Aorta (tissue), 5 donors: ENCODE measurements at places on chromosomes 12 and 14. TPM values are rescaled to one million over a fixed set of nuclear protein-coding genes. Genes with fewer than 3 reads are reported as not detected.

GRCh38 chr12:94970560-94970959, 32.9 kb downstream of the NDUFA12 start:
- H3K4me3 ChIP-seq: no peak overlapping the region
- H3K36me3 ChIP-seq: peaks cover 4% of the 10 kb centered on the region
- H3K4me1 ChIP-seq: no peaks in the 10 kb centered on the region
- no peaks in the 10 kb centered on the region for H3K27me3 ChIP-seq

- no peak overlapping the region for H3K4me3 ChIP-seq
- no peaks in the 10 kb centered on the region for H3K4me1 ChIP-seq
- DNase-seq: no peak
- no peaks in the 10 kb centered on the region for H3K27me3 ChIP-seq
- H3K27ac ChIP-seq: no peak overlapping the region
Measured at GRCh38 chr14:99447739-99448138, 32.9 kb downstream of the SETD3 start.

- no peaks in the 10 kb centered on the region for H3K27me3 ChIP-seq
- no peaks in the 10 kb centered on the region for H3K4me1 ChIP-seq
- DNase-seq: peak; percentile 97
- H3K27ac ChIP-seq: no peak within 1 kb of the TSS
- H3K4me3 ChIP-seq: no peak within 1 kb of the TSS
- no peaks in the 10 kb centered on the region for H3K36me3 ChIP-seq
Measured at GRCh38 chr14:23237772-23238594, at the start of gene RNF212B. TSS of gene RNF212B (plus strand) at chr14:23237936. CDS start at chr14:23240346, 2,410 bp downstream.

DNA sequence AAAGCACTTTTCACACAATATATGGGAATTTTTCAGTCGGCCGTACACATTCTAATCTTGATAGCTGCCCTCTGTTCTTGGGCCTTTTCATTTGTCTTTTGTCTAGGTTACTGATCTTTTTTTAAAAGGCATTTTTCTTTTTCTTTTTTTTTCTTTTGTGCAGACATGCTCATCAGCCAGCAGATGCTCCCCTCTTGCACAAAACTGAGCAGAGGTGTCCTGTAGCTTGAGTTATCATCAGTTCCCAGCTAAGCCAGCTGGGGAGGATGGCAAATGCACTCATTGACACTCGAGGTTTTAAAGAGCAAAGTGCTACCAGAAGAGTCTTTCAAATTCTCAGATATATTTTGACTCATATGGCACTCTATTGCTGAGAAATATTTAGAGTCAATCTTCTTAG, 913.9 kb upstream of the SEL1L start:
- no peak overlapping the region for H3K27ac ChIP-seq
- no peak overlapping the region for H3K4me3 ChIP-seq
- no peaks in the 10 kb centered on the region for H3K36me3 ChIP-seq
- no peaks in the 10 kb centered on the region for H3K4me1 ChIP-seq

- H3K4me1 ChIP-seq: no peaks in the 10 kb centered on the region
- no peak overlapping the region for H3K27ac ChIP-seq
- no peak overlapping the region for H3K4me3 ChIP-seq
- no peaks in the 10 kb centered on the region for H3K27me3 ChIP-seq
Measured at GRCh38 chr12:30936036-30936435, 9.5 kb downstream of the TSPAN11 start.

DNA sequence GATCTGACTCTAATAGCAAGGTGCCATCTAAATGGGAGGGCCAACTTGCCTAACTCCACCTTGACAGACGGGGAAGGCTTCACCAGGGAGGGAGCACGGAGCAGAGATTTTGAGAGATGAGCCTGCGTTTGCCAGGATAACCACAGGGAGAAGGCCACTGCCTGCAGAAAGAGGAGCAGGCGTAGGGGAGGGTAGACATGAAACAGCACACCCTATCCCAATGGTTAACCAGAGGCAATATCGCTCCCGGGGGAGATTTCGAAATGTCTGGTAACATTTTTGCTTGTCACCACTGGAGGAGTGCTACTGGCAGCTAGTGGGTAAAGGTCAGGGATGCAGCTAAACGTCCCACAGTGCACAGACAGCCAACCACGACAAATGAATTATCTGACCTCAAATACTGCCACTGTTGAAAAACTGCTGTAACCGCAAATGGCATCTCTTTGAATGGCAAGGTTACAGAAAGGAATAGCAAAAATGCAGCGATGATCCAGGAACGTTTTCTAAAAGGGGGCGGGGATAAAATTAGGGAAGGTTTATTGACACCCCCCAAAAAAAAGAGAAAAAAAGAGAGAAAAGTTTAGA, 126.0 kb upstream of the ATF7IP start:
- H3K36me3 ChIP-seq: no peaks in the 10 kb centered on the region
- DNase-seq: no peak
- H3K4me3 ChIP-seq: no peak overlapping the region
- no peak overlapping the region for H3K27ac ChIP-seq
- no peaks in the 10 kb centered on the region for H3K4me1 ChIP-seq
- H3K27me3 ChIP-seq: no peaks in the 10 kb centered on the region

GRCh38 chr12:22893878-22894277, 268.9 kb downstream of the ETNK1 start:
- H3K27ac ChIP-seq: no peak overlapping the region
- H3K4me3 ChIP-seq: no peak overlapping the region
- H3K27me3 ChIP-seq: no peaks in the 10 kb centered on the region
- no peaks in the 10 kb centered on the region for H3K4me1 ChIP-seq
- no peaks in the 10 kb centered on the region for H3K36me3 ChIP-seq
- DNase-seq: no peak

DNA sequence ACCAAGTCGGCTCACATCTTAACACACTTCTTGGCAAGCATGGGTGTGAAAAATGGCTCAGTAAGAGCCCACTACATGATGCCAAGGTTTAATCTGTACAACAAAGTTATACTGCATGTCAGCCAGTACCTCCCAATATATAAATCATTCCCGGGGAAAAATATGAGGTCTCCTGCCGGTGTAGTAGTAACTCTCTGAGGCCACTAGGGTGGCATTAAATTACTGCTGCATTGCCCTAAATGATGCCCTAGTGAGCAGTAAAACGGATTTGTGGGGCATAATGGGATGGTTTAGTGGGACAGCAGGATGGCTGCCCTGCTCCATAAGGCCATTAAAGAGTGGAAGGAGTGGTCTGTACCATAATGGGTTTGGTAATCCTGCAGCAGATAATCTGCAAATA, 267.7 kb downstream of the MED13L start:
- no peak for DNase-seq
- H3K36me3 ChIP-seq: peaks cover 7% of the 10 kb centered on the region
- no peak overlapping the region for H3K4me3 ChIP-seq
- no peaks in the 10 kb centered on the region for H3K27me3 ChIP-seq
- H3K4me1 ChIP-seq: no peaks in the 10 kb centered on the region

GRCh38 chr12:95205016-95205624, 12.1 kb downstream of the FGD6 start:
- DNase-seq: no peak
- no peaks in the 10 kb centered on the region for H3K27me3 ChIP-seq
- no peaks in the 10 kb centered on the region for H3K4me1 ChIP-seq
- H3K4me3 ChIP-seq: no peak overlapping the region

GRCh38 chr12:22334410-22335100, at the start of gene ST8SIA1:
TSS of gene ST8SIA1 (minus strand) at chr12:22334707. CDS start at chr12:22334232, 475 bp downstream.
- no peak within 1 kb of the TSS for H3K27ac ChIP-seq
- peak; percentile 53 for DNase-seq
- H3K4me3 ChIP-seq: peak within 1 kb of the TSS; percentile 47
- H3K27me3 ChIP-seq: no peaks in the 10 kb centered on the region

- no peak overlapping the region for H3K27ac ChIP-seq
- no peak for DNase-seq
- H3K36me3 ChIP-seq: no peaks in the 10 kb centered on the region
- no peak overlapping the region for H3K4me3 ChIP-seq
Measured at GRCh38 chr12:114401328-114402083, 4.4 kb downstream of the TBX5 start.

DNA sequence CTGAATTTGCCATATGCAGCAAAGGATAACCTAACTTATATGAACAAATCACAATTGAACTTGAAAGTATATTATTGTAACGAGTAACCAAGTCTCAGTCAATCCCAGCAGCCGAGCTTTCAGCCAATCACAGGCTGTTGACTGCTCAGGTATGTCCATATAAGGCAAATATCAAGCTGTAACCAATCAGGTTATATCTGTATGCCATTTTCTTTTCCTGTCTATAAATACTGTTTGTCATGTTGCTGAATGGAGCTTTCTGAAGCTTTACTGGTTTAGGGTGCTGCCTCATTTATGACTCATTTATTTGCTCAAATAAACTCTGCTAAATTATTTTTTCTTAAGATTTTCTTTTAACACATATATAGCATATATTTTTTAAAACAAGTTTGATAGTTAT, 1059.5 kb downstream of the GALC start:
- H3K4me1 ChIP-seq: no peaks in the 10 kb centered on the region
- no peak overlapping the region for H3K4me3 ChIP-seq
- H3K27me3 ChIP-seq: no peaks in the 10 kb centered on the region
- H3K36me3 ChIP-seq: no peaks in the 10 kb centered on the region

DNA sequence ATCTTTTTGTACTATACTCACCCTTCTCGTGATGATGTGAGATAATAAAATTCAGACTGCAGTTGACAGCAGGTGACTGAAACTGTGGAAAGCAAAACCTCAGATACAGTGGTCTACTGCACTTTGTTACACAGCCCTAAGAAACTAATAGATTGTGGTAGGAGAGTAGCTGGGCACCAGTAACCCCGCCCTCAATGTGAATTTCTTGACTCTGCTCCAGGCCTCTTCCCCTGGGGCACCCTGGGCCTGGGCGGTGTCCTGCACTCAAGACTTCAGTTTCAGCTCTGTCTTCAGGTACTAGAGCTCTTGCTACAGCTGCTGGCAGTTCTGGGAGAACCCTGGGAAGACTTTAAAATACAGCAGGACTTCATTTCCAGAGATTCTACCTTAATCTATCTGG, 197.6 kb upstream of the AVPR1A start:
- no peak overlapping the region for H3K27ac ChIP-seq
- no peaks in the 10 kb centered on the region for H3K27me3 ChIP-seq
- H3K4me1 ChIP-seq: no peaks in the 10 kb centered on the region
- H3K36me3 ChIP-seq: no peaks in the 10 kb centered on the region

- no peak overlapping the region for H3K27ac ChIP-seq
- H3K36me3 ChIP-seq: no peaks in the 10 kb centered on the region
- DNase-seq: peak; percentile 71
- H3K4me3 ChIP-seq: no peak overlapping the region
- H3K27me3 ChIP-seq: no peaks in the 10 kb centered on the region
- H3K4me1 ChIP-seq: no peaks in the 10 kb centered on the region
Measured at GRCh38 chr14:24296341-24297157, 3.0 kb downstream of the DHRS1 start.

DNA sequence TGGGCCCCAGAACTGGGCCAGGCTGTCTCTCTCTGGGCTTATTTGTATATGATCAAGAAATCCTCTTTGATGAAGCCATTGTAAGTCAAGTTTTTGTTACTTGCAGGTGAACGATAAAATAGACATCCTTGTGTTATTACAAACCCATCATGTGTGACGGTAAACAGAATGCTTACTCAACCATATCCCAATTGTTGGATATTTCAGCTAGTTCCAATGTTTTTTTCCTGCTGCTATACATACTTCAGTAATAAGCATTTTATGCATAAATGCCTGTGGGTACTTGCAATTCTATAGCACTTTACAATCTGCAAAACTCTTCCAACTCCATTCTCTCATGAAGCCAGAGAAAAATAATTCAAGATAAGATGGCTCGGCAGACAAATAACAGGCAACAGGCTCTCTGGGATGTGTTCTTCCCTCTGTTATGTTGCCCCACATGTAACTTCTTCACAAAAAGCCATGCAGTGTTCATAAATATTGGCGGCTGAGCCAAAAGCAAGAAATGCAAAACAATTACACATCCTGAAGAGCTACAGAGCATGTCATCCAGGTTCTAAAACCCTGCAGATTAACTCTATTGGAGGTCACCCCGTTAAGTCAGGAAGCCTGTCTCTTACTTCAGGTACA, 69.5 kb downstream of the CLMN start:
- no peaks in the 10 kb centered on the region for H3K4me1 ChIP-seq
- no peak overlapping the region for H3K4me3 ChIP-seq
- DNase-seq: no peak
- no peaks in the 10 kb centered on the region for H3K27me3 ChIP-seq

- no peaks in the 10 kb centered on the region for H3K4me1 ChIP-seq
- no peak for DNase-seq
- no peak overlapping the region for H3K4me3 ChIP-seq
- H3K27me3 ChIP-seq: no peaks in the 10 kb centered on the region
Measured at GRCh38 chr14:92866901-92867865, 55.8 kb upstream of the CHGA start.

DNA sequence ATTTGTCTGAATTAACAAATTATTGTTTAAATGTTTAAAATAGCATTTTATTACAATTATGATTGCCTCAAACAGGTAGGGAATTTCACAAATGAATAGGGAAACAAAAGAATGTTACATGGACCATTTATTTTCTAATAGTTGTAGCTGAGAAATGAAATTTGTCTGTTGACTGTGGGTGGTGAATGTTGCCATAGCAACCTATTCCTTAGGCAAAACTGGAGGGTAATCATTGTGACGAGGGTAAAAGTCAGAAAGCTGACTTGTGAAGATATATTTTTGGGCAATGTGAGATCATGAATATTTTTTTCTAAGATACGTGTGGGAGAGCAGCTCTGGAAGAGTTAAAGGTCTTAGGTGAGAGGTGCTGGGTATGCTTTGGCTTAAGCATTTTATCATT, 24.2 kb upstream of the CLEC14A start:
- H3K4me1 ChIP-seq: no peaks in the 10 kb centered on the region
- no peaks in the 10 kb centered on the region for H3K27me3 ChIP-seq
- no peak overlapping the region for H3K27ac ChIP-seq
- no peak for DNase-seq

DNA sequence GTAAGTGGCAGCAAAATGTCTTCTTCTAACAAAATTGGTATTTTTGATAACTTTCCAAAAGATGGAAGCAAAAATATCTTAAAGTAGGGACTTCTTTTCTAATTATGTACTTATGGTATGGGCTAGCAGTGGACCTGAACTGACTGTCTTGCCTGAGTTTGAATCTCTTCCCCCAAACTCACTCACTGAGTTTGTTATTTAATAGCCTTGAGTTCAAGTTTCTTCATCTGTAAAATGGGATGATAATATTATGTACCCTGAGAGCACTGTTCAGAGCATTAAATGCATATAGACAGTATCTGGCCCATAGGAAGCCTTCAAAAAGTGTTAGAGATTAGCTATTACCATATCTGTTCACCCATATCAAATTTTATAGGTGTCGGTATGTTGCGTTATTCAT, 210.4 kb upstream of the NUDT4 start:
- H3K36me3 ChIP-seq: no peaks in the 10 kb centered on the region
- DNase-seq: no peak
- no peak overlapping the region for H3K27ac ChIP-seq
- H3K27me3 ChIP-seq: no peaks in the 10 kb centered on the region
- no peak overlapping the region for H3K4me3 ChIP-seq
- no peaks in the 10 kb centered on the region for H3K4me1 ChIP-seq

PTPN6 gene
- total RNA-seq: 42.3 TPM

RIMBP2 gene
- 1.0 TPM for total RNA-seq

AJUBA gene
- 16.2 TPM for total RNA-seq

NKX2-1 gene
- not detected for total RNA-seq

SCN8A gene
- total RNA-seq: 0.48 TPM

VSIG10 gene
- total RNA-seq: 20.6 TPM

CCDC184 gene
- total RNA-seq: 2.2 TPM
